ENCODE measurements at places on chromosomes 7 and 10. TPM values are rescaled to one million over a fixed set of nuclear protein-coding genes. Genes with fewer than 3 reads are reported as not detected.

DNA sequence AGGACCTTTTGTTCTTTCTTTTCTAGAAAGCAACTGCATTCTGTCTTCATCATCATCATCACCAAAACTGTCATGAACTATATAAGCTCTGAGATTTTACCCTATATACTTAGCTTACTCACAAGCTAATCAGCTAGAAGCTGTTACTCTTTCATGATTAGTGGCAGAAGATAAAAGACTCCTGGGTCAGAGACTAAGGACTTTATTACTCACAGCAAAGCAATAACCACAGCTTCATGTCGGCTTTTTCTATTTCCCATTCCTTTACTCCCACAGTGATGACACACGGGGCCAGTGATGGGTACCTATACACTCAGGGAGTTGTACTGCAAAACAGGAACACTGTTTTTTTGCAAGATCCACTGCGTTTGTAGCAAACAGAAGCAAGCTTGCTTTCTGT is 8.4 kb upstream of the C10orf88 start:
- no peak overlapping the region for H3K4me3 ChIP-seq
- H3K36me3 ChIP-seq, result peaks cover 2% of the 10 kb centered on the region
- H3K27me3 ChIP-seq, result no peaks in the 10 kb centered on the region
- DNase-seq, result no peak

DNA sequence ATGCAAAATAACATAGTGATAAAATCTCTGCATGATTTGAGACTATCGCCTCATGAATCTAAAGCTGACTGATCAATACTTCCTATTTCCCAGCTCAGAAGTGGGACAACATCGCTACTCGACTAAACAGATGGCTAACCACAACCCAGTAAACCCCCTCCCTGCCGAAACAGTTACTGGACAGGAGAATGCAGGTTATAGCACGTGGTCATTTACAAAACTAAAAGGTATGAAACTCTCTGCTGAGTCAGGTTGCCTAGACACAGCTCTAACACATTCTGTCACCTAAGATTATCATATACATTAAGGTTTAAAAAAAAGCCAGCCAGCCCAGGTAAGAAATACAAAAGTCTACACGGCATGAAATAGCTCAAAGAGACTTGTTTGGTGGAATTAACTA is 64.0 kb downstream of the CTBP2 start:
- peak overlapping the region; percentile 59 for H3K27ac ChIP-seq
- no peak overlapping the region for H3K4me3 ChIP-seq
- DNase-seq, result no peak
- H3K27me3 ChIP-seq, result no peaks in the 10 kb centered on the region
- H3K4me1 ChIP-seq, result peaks cover 27% of the 10 kb centered on the region

DNA sequence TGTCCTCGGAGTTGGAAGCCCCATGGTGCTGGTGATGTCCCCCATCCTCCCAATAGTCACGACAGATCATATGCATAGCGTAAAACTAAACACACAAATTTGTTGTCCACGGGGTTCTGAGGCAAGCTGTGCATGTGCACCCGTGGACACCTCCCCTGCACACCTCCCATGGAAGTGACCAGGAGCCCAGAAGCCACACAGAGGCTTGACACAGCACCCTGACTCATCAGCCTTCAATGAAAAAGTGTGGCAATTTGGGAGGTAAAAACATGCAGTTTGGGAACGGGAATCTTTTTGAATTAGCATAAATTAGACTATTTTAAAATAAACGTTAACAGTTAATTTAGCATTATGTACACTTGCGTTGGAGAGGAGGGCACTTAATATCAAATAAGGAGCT is 89.2 kb upstream of the NPS start:
- no peak overlapping the region for H3K27ac ChIP-seq
- DNase-seq, result no peak
- H3K4me1 ChIP-seq, result peaks cover 2% of the 10 kb centered on the region
- peaks cover 17% of the 10 kb centered on the region for H3K27me3 ChIP-seq
- H3K4me3 ChIP-seq, result no peak overlapping the region

GRCh38 chr7:33981671-33982424 is 76.5 kb downstream of the BMPER start:
- H3K4me3 ChIP-seq, result no peak overlapping the region
- H3K4me1 ChIP-seq, result no peaks in the 10 kb centered on the region
- H3K27ac ChIP-seq, result no peak overlapping the region

ITPRID1 gene
- total RNA-seq, result 3.1 TPM

DNA sequence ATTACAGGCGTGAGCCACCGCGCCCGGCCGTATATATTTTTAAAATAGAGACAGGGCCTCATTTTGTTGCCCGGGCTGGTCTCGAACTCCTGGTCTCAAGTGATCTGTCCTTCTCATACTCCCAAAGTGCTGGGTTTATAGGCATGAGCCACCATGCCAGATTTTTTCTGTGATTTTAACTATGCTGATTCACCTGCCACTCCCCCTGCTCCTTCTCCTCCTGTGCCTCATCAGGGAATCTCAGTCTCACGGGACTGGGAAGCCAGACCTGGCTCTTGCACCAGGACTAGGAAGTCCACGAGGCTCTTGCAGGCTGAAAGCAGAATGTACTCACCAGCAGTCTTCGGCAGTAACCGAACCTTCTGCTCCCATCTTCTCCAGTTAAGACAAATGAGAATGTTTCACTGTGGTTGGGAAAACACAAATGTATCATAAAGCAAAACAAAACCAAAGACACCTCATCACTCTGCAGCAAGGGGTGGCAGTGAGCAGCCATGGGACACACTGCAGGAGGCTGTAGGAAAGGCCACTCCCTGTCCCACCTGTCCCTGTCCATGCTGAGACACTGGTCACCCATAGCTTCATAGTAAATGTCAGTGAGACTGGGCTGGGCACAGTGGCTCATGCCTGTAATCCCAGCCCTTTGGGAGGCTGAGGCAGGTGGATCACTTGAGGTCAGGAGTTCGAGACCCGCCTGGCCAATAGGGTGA is 78.7 kb upstream of the MKRN1 start:
- H3K36me3 ChIP-seq, result peaks cover 18% of the 10 kb centered on the region
- no peak for DNase-seq
- H3K27ac ChIP-seq, result peak overlapping the region; percentile 1
- no peak overlapping the region for H3K4me3 ChIP-seq
- no peaks in the 10 kb centered on the region for H3K27me3 ChIP-seq

- no peak for DNase-seq
- H3K27ac ChIP-seq, result no peak overlapping the region
- H3K4me1 ChIP-seq, result no peaks in the 10 kb centered on the region
- no peak overlapping the region for H3K4me3 ChIP-seq
Observed at GRCh38 chr10:33950206-33950605, 615.7 kb upstream of the NRP1 start.

GRCh38 chr7:12389089-12389700 is 14.5 kb downstream of the VWDE start:
- no peaks in the 10 kb centered on the region for H3K4me1 ChIP-seq
- peak; percentile 24 for DNase-seq
- H3K27me3 ChIP-seq, result no peaks in the 10 kb centered on the region
- H3K36me3 ChIP-seq, result no peaks in the 10 kb centered on the region
- no peak overlapping the region for H3K27ac ChIP-seq
- H3K4me3 ChIP-seq, result no peak overlapping the region

GRCh38 chr10:89679986-89680385 is 21.4 kb upstream of the KIF20B start:
- peaks cover 9% of the 10 kb centered on the region for H3K4me1 ChIP-seq
- no peak overlapping the region for H3K4me3 ChIP-seq
- no peak overlapping the region for H3K27ac ChIP-seq
- DNase-seq, result no peak
- H3K36me3 ChIP-seq, result no peaks in the 10 kb centered on the region

ANKIB1 gene
- total RNA-seq, result 66.1 TPM

DNA sequence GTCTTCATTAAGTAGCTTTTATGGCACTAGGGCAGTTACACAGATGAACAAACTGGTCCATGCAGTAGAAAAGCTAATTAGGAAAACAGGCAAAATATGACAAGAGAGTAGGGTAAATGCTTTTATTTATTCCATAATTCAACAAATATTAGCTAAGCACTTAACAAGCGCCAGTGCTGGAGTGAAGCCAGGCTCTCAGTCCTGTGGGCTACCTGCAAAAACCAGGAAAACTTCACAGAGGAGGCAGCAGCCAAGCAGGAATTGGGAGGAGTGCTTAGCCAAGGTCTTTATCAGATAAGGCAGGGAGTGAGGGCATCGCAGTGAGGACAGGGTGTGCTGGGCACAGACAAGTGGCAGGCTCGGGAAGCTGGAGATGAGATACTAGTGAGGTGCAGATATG is 4.9 kb upstream of the KAT6B start:
- H3K27me3 ChIP-seq, result no peaks in the 10 kb centered on the region
- H3K4me1 ChIP-seq, result peaks cover 33% of the 10 kb centered on the region
- no peak for DNase-seq
- peaks cover 6% of the 10 kb centered on the region for H3K36me3 ChIP-seq
- no peak overlapping the region for H3K4me3 ChIP-seq

GRCh38 chr10:5945190-5945509 is 32.2 kb downstream of the IL15RA start:
- peaks cover 22% of the 10 kb centered on the region for H3K27me3 ChIP-seq
- H3K4me3 ChIP-seq, result no peak overlapping the region
- H3K27ac ChIP-seq, result no peak overlapping the region
- no peaks in the 10 kb centered on the region for H3K36me3 ChIP-seq
- DNase-seq, result no peak
- peaks cover 5% of the 10 kb centered on the region for H3K4me1 ChIP-seq

DNA sequence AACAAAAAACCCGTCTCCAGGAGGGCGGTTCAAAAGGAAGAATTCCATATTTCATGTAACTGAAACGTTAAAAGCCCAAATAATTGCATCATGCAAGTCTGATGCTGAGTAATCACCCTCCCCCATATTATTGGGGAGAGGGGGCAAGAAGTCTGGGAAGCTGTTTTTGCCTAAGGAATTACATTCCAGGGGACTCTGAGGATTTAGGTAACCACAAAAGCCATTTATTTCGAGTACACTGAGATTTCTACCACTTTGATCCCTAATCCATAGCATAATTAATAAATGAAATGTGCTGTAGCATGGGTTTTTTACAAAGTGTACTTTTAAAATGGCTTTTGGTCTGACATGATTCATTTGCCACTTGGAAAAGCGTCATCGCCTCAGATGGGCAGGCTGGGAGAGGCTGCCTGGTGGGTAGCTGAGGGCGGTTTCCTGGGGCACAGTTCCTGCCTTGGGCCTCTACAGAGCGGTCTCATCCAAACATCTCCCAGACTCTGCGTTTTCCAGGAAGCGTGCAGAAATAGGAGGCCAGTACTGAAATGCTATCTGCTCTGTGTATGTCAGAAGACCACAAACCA is 106.5 kb downstream of the TCF7L2 start:
- DNase-seq, result no peak
- H3K36me3 ChIP-seq, result peaks cover 6% of the 10 kb centered on the region
- H3K27me3 ChIP-seq, result no peaks in the 10 kb centered on the region
- no peak overlapping the region for H3K4me3 ChIP-seq
- peaks cover 11% of the 10 kb centered on the region for H3K4me1 ChIP-seq

DNA sequence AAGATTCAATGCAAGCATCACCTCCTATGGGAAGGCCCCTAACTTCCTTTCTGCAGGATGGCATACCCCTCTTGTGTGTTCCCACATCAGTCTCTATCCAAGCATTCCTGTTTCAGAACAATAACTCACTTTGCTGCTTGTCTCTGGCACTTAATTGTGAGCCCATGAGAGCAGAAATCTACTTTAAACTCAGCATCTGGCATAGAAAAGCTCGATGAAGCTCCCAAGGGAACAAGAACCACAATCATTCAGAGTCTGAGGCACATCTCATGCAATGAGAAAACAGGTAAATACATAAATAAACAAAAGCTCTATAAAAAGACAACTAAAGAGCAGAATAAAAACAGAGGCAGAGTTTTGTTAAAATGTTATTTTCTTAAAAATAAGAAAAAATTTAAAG is 66.2 kb downstream of the VPS41 start:
- H3K4me1 ChIP-seq, result peaks cover 11% of the 10 kb centered on the region
- H3K27me3 ChIP-seq, result no peaks in the 10 kb centered on the region
- no peak overlapping the region for H3K27ac ChIP-seq
- DNase-seq, result no peak
- no peaks in the 10 kb centered on the region for H3K36me3 ChIP-seq

DNA sequence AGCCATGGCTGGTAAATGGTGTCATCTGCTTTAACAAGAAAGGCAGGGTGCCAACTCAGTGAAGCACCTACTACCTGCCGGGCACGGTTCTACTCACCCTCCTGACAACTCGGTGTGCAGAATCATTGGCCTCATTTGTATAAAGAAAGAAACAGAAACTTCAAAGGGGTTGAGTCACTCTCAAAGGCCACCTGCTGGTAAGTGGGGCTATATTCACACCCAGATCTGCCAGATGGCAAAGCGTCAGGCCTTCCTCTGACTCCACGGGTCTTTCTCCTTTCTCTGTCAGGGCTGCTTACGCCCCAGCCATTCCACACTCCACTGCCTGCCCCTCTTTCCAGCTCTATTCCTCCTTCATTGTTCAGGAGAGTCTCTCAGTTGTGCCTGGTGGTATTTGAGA is 309.2 kb downstream of the GFRA1 start:
- no peak overlapping the region for H3K27ac ChIP-seq
- H3K4me3 ChIP-seq, result no peak overlapping the region
- no peaks in the 10 kb centered on the region for H3K36me3 ChIP-seq
- DNase-seq, result no peak

COBL gene
- total RNA-seq, result 21.3 TPM

DNA sequence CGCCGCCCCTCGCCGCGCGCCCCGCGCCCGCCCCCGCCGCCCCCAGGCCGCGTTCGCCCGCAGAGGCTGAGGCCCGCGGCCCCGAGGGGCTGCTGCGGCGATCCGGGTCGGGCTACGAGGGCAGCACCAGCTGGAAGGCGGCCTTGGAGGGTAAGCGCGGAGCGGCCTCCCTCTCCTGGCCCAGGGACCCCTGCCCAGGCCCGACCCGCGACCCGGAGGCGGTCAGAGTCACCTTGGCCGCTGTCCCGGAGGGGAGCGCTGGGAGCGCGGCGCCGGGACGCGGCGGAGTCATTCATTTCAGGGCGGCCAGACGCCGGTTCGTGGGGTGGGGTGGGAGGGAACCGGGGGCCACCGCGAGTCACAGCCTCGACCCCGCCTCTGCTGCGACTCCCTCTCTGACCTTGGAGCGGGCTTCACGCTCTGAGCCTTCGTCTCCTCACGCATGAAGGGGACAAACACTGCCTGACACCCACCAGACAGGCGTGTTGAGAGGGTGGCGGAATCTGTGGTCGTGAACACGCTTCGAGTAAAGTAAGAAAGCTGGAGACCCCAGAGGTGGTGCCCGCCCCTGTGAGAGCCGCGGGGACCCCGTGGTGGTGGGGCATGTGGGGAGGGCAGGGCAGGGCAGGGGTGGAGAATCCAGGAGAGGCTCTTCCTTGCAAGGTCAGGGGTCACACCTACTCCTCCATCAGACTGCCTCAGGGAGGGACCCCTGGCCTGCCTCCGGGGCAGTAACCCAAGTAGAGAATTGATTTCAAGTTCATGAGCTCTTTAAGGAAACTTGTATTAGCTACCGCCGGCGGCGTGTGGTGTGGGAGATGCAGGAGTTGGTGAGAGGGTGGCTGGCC is 707 bp downstream of the CLEC2L start:
- H3K27ac ChIP-seq, result no peak overlapping the region
- no peak for DNase-seq
- H3K4me3 ChIP-seq, result peak overlapping the region; percentile 55

IL2RA gene
- not detected for total RNA-seq
